Activated B cell treated with CpG ODN at 0.5 μM for 24 hours (primary cell): ENCODE measurements at places on chromosomes 12 and 14. TPM values are rescaled to one million over a fixed set of nuclear protein-coding genes. Genes with fewer than 3 reads are reported as not detected.

Gene DAAM1
- total RNA-seq, result 29.6 and 38.7 TPM in 2 replicates

Gene ART4
- total RNA-seq, result not detected in 2 replicates

Gene TEAD4
- total RNA-seq, result 0.27 TPM in 1 of 2 replicates, not detected in the other

Gene TTC7B
- 1.9 and 2.5 TPM in 2 replicates for total RNA-seq

Gene LRTM2
- total RNA-seq, result not detected in 2 replicates

DNA sequence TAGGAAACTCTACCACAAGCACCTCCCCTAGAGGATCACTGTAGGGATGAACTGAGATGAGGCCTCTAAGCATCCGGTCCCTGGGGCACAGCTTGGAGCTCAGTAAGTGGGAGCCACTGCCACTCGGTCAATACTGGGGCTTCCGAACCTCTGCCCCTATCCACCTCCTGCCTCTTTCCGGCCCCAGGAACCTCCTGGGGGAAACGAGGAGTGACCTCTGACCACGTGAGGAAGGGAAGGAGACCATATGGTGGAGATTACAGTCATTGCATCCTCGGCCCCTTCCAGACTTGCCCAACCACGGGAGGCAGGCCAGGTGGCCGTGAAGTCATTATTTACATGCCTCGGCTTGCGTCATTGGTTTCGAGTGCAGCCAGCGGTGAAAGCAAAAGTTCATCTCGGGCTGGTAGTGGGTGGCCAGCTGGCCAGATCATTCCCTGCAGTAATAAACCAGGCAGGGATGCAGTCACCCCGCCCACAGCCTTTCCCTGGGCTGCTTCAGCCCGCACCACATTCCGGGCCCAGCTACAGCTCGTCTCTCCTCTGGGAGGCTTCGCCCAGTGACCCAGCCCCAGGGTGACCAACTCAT, 65.4 kb downstream of the C14orf132 start:
- no peak overlapping the region for H3K27ac ChIP-seq
- no peaks in the 10 kb centered on the region for H3K36me3 ChIP-seq
- H3K4me1 ChIP-seq, result peaks cover 2% of the 10 kb centered on the region

DNA sequence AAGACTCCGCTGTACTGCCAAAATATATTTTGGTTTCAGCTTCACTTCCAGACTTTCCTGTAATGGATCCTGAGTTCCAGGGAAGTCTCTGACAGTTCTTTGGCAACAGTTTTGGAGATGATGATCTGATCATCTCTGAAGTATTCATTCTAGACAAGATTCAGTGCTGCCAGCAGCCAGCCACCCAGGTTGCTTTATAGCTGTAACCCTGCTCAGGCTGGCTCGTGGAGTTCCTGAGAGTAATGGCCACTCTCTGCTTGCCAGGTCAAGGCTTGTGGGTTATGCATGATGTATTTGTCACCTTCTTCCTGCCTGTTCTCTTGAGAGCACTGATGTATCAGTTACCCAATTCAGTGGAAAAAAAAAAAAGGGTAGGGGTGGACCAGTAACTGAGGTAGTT, 124.3 kb downstream of the PPHLN1 start:
- peaks cover 35% of the 10 kb centered on the region for H3K36me3 ChIP-seq
- peak overlapping the region; percentile 15 for H3K4me3 ChIP-seq
- no peak for DNase-seq
- no peak overlapping the region for H3K27ac ChIP-seq
- peaks cover 82% of the 10 kb centered on the region for H3K4me1 ChIP-seq
- no peaks in the 10 kb centered on the region for H3K27me3 ChIP-seq

DNA sequence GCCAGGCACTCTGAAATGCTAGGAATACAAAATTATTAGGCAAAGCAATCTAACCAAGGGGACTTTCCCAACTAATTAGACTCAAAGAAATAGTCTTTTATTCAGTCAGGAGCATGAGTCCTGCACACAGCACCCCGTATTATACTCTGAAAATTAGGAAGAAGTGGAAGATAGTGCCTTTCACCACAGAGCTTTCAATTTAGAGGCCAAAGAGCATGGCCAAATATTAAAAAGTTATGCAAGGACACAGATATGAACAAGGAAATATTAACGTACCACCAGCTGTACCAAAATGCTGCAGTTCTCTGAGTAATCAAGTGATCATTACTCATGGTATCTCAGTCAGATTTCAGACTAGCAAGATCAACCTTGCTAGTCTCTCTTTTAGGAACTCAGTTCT, 22.6 kb upstream of the MDM2 start:
- H3K27ac ChIP-seq, result no peak overlapping the region
- H3K4me1 ChIP-seq, result peaks cover 16% of the 10 kb centered on the region
- DNase-seq, result no peak

GRCh38 chr14:25086081-25086480, 36.1 kb upstream of the STXBP6 start:
- H3K4me3 ChIP-seq, result no peak overlapping the region
- no peaks in the 10 kb centered on the region for H3K36me3 ChIP-seq
- H3K27me3 ChIP-seq, result peaks cover 17% of the 10 kb centered on the region
- no peaks in the 10 kb centered on the region for H3K4me1 ChIP-seq
